Sigmoid colon (tissue), 7 donors: ENCODE measurements at places on chromosomes 11 and 22. TPM values are rescaled to one million over a fixed set of nuclear protein-coding genes. Genes with fewer than 3 reads are reported as not detected.
A peak's percentile ranks its signal among the peaks of the same experiment; 100 is the strongest.

DNA sequence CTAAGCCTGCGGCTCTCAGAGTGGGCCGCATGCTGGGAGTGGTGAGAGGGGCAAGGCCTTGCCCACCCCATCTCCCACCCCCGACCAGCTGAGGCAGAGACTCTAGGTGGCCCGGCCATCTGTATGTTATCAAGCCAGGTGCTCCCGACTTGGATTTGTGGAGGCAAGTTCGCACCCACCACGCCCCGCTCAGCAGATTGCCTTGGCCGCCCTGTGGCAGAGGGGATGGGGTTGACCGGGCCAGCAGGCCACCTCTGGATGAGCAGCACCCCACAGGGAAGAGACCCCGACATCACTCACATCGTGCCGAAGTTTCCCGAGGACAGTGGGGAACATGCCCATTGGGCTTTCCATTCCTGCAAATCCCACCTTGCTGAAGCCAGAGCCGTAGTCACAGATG, 40.8 kb downstream of the DHCR7 start:
- H3K4me1 ChIP-seq: no peaks in the 10 kb centered on the region
- no peak overlapping the region for H3K27ac ChIP-seq
- DNase-seq: no peak
- no peaks in the 10 kb centered on the region for H3K36me3 ChIP-seq
- H3K4me3 ChIP-seq: no peak overlapping the region

DNA sequence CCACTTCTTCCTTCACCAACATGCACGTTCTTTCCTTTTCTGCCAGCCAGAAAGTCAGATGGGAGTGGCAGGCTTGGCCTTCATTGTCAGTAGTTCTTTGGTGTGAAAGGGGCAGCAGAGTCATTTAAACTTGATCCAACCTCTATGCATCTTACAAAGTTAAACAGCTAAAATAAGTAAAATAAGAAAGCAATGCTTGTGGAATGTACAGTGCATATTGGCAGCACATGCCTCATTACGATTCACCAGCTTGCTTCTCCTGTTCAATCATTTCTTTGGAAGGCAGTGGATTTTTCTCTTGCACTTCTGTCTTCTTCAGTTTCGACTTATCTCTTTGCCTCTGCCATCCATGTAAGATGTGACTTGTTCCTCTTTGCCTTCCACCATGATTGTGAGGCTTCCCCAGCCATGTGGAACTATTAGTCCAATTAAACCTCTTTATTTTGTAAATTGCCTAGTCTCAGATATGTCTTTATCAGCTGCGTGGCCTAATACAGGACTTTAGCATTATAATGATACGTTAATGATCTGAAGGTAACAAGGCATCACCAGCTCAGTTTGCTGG, 14.8 kb downstream of the LGALS12 start:
- H3K4me3 ChIP-seq: no peak overlapping the region
- H3K4me1 ChIP-seq: no peaks in the 10 kb centered on the region
- H3K36me3 ChIP-seq: no peaks in the 10 kb centered on the region
- no peaks in the 10 kb centered on the region for H3K27me3 ChIP-seq
- DNase-seq: no peak

- no peaks in the 10 kb centered on the region for H3K27me3 ChIP-seq
- DNase-seq: peak; percentile 68
- no peaks in the 10 kb centered on the region for H3K36me3 ChIP-seq
- H3K27ac ChIP-seq: no peak overlapping the region
Observed at GRCh38 chr11:69382131-69383128, 88.5 kb downstream of the MYEOV start.

- no peak overlapping the region for H3K27ac ChIP-seq
- no peaks in the 10 kb centered on the region for H3K27me3 ChIP-seq
- H3K36me3 ChIP-seq: peaks cover 25% of the 10 kb centered on the region
- H3K4me3 ChIP-seq: no peak overlapping the region
- no peak for DNase-seq
Observed at GRCh38 chr11:118652681-118653181, 26.7 kb downstream of the TREH start.

- no peak overlapping the region for H3K27ac ChIP-seq
- peaks cover 17% of the 10 kb centered on the region for H3K36me3 ChIP-seq
- no peak for DNase-seq
- H3K27me3 ChIP-seq: no peaks in the 10 kb centered on the region
- no peak overlapping the region for H3K4me3 ChIP-seq
Observed at GRCh38 chr11:116840224-116840745, 2.9 kb upstream of the APOA1 start.

GRCh38 chr11:15843309-15843872, 513.0 kb downstream of the SOX6 start:
- no peak overlapping the region for H3K4me3 ChIP-seq
- no peaks in the 10 kb centered on the region for H3K36me3 ChIP-seq
- DNase-seq: no peak
- no peaks in the 10 kb centered on the region for H3K4me1 ChIP-seq
- H3K27me3 ChIP-seq: no peaks in the 10 kb centered on the region

DNA sequence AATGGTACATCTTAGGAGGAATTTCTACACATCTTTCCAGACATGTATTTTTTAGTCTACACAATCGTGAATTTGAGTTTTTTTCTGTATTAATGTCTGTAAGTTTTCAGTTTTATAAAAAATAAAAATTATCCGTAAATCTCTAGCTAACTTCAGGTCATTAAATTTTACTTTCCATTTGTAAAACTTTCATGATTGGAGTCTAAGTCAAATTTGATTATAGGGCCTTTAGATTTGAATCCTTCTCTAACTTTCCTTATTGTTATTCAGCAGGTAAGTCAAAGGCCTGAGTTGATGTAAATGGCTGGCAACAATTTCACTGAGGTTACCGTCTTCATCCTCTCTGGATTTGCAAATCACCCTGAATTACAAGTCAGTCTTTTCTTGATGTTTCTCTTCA, at the start of gene OR8I2:
OR8I2 (plus strand) TSS at position 301 of the 400 bp plus-strand sequence; CDS start at position 301, 0 bp downstream.
- no peak within 1 kb of the TSS for H3K27ac ChIP-seq
- no peaks in the 10 kb centered on the region for H3K36me3 ChIP-seq
- no peak for DNase-seq
- H3K4me3 ChIP-seq: no peak within 1 kb of the TSS

DNA sequence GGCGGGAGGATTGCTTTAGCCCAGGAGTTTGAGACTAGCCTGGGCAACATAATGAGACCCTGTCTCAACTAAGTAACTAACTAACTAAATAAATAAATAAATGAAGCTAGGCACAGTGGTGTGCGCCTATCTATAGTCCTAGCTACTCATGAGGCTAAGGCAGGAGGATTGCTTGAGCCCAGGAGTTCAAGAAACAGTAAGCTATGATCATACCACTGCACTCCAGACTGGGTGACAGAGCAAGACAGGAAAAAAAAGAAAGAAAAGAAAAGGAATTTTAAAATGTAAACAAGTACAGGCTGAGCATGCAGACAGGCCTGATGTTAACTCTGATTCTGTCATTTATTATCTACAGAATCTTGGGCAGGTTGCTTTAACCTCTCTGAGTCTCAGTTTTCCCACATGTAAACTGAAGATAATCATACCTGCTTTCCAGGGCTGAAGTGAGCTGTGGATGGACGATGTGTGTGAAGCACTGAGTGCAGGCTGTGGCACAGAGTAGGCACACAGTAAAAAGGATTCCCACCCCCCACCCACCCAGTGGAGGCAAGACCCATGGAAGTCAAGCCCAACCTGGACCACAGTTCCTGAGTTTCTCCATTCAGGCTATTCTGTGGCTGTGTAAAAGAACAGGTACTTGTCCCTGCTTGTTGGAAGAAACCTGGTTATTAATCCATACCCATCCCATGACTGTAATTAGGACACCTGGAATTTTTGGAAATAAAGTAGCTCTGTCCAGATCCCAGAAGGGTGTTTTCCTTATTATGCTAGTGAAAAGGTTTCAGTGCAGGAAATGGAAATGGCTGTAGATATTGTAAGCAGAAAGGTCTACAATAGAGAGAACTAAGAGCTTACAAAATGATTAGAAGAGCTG, 18.7 kb upstream of the SCUBE2 start:
- DNase-seq: no peak
- H3K27ac ChIP-seq: no peak overlapping the region
- H3K4me3 ChIP-seq: no peak overlapping the region
- no peaks in the 10 kb centered on the region for H3K4me1 ChIP-seq
- no peaks in the 10 kb centered on the region for H3K36me3 ChIP-seq

- no peaks in the 10 kb centered on the region for H3K36me3 ChIP-seq
- no peaks in the 10 kb centered on the region for H3K27me3 ChIP-seq
- no peak for DNase-seq
Observed at GRCh38 chr11:28756977-28757376, 648.8 kb downstream of the METTL15 start.

DNA sequence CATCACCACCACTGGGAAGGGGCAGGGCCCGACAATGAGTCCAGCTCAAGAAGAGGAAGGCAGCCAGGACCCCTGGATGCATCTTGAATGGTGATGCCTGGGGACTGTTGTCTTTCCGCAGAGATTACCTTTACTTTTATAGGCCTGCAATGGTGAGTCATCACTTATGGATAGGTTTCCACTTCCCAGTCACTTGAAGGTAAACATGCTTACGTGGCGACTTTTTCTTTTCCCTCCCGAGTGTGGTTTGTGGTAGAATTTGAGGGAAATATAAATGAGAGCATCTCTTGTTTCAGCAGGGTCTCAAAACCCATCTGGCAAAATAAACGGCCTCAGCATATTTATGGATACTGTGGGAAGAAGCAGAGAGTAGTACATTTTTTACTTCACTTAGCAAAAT, at the start of gene MMP13:
MMP13 (minus strand) TSS at position 109 of the 400 bp plus-strand sequence; CDS start at position 82, 27 bp downstream.
- no peaks in the 10 kb centered on the region for H3K4me1 ChIP-seq
- no peaks in the 10 kb centered on the region for H3K27me3 ChIP-seq
- H3K27ac ChIP-seq: no peak within 1 kb of the TSS
- DNase-seq: no peak
- H3K4me3 ChIP-seq: no peak within 1 kb of the TSS
- H3K36me3 ChIP-seq: no peaks in the 10 kb centered on the region

GRCh38 chr11:94738746-94739145, 29.4 kb upstream of the AMOTL1 start:
- no peak overlapping the region for H3K4me3 ChIP-seq
- no peak overlapping the region for H3K27ac ChIP-seq
- H3K27me3 ChIP-seq: no peaks in the 10 kb centered on the region
- DNase-seq: no peak
- H3K36me3 ChIP-seq: no peaks in the 10 kb centered on the region

DNA sequence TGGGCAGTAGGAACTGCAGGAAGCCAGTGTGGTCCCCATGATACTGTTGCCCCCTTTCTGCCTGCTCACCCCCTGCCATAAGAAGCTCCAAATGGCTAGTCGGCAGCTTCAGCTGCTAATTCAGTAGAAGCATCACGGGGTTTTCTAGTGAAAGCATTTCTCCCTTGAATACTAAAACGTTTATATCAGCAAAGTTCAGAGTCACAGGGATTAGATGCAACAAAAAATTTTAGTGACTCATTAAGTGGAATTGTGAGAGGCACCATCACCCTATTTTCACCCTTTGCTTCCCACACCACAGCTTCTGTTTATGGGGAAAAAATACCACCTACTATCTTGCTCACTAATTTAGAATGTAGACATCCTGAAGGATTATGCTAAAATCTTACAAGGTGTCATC, 25.2 kb downstream of the RAB39A start:
- H3K4me1 ChIP-seq: peaks cover 13% of the 10 kb centered on the region
- H3K27me3 ChIP-seq: no peaks in the 10 kb centered on the region
- H3K27ac ChIP-seq: no peak overlapping the region
- DNase-seq: no peak
- no peaks in the 10 kb centered on the region for H3K36me3 ChIP-seq

- no peak overlapping the region for H3K27ac ChIP-seq
- no peak for DNase-seq
- H3K4me3 ChIP-seq: no peak overlapping the region
- H3K4me1 ChIP-seq: no peaks in the 10 kb centered on the region
- H3K27me3 ChIP-seq: no peaks in the 10 kb centered on the region
- no peaks in the 10 kb centered on the region for H3K36me3 ChIP-seq
Observed at GRCh38 chr11:118714816-118715215, 35.4 kb upstream of the TREH start.

DNA sequence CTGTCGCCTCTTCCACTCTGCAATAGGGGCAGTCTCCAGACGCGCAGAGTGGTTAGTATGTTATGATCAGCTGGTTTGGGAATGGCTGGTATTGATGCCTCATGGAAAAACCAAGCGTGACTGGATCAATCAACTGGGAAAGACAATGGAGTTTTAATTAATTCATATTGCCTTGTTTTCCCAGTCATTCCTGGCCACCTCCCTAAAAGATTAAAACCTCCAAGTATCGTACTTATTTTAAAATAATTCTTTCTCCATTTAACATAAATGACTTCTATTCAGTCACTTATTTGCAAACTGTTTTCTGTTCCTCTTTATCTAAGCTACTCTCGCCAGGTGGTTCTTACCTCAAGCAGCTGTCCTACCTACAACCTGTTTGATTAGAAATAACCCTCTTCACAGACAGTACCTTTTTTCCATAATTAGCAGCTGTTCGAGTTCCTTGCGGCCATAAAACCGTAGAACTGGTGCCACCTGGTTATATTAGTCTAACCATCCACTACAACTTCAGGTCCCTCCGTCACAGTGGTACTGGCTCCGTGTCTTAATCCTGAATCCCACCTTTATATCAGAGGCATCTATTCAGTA, 898 bp downstream of the ZNF215 start:
- H3K27me3 ChIP-seq: no peaks in the 10 kb centered on the region
- peak overlapping the region; percentile 49 for H3K4me3 ChIP-seq

HBG2 gene
- total RNA-seq: not detected

SLC6A5 gene
- not detected for total RNA-seq

OR52A5 gene
- not detected for total RNA-seq

HEPN1 gene
- total RNA-seq: not detected

DPP3 gene
- 9.9 TPM for total RNA-seq

SCGB2A2 gene
- not detected for total RNA-seq

FOLH1 gene
- total RNA-seq: 1.1 TPM

MYO18B gene
- under 0.01 TPM for total RNA-seq

SCO2 gene
- 1.8 TPM for total RNA-seq
